ENCODE measurements at places on chromosomes 4 and X.

- DNase-seq, result no peak
Measured at GRCh38 chrX:44954562-44954961, 81.6 kb downstream of the KDM6A start.

DNA sequence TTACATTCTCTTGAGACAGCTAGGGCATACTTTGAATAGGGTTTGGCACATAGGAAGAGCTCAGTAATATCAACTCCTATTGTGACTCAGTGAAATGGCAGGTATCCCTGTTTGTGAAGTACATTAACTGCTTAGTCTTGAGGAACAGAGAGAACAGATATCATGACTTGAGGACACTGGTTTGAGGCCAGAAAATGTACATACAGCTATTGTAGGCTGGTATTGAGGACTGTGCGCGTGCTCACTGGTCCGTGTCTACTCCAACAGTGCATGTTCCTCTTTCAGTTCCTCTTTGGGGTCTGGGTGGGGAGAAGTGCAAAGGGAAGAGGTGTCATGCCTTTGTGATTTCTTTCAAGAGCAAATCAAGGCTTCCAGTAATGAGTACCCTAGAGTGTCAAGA is 34.6 kb upstream of the TBC1D9 start:
- DNase-seq, result no peak

DNA sequence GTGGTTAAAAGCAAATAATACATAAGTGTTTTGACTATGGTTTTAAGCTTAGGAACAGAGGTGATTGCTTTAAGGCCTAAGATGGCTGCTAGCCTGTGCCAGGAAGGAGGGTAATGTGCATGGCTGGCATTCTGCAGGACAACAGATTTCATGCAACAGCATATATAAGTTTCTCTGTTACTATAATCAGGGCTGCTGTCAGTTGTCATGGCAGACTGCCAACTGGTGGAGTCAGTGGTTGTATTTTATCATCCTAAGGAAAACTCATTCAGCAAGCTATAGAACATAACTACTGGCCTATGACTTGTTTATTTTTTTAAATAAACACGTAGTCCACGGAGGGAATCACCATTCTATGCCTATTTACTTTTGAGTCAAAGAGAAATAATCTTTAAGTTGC is 77.7 kb upstream of the DCAF8L1 start:
- DNase-seq, result no peak

DNA sequence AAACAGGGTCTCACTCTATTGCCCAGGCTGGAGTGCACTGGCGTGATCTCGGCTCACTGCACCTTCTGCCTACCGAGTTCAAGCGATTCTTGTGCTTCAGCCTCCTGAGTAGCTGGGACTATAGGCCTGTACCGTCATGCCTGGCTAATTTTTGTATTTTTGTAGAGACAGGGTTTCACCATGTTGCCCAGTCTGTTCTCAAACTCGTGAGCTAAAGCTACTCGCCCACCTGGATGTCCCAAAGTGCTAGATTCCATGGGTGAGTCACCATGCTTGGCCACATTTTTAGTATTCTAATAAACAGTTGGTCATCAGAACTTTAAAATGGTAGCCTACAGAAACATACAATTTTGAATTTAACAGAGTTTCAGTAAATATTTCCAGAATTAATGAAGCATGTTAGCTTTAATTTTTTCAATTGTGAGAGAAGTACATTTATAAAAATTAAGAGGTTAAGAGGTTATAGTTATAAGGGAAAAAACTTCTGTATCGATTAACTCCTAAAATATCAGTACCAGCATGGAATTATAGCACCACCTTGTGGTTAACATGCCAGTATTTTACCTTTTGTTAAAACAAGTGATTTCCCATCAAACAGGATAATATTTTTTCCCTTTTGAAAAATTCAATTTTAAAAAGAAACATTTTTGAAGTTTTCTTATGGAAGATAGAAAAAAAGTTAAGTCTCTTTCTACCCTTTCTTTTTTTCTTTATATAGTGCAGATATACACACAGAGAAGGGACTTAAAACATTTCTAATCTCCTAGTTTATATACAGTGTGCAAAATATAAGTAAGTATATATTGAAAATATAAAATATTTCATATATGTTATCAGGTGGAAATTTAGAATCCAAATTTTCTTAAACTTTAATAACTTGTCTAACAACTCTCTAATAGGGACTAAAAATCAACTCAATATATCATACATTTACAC is 35.4 kb downstream of the CEP44 start:
- no peak for DNase-seq

- DNase-seq, result no peak
Measured at GRCh38 chrX:101191217-101191750, 28.3 kb upstream of the DRP2 start.

- DNase-seq, result no peak
Measured at GRCh38 chrX:152866386-152866785, 31.5 kb upstream of the ZNF185 start.

GRCh38 chrX:154607370-154607769 is 11.7 kb downstream of the CTAG1B start:
- DNase-seq, result peak; percentile 11

- no peak for DNase-seq
Measured at GRCh38 chr4:73609706-73610105, 10.5 kb downstream of the RASSF6 start.

GRCh38 chr4:26298198-26298947 is 22.4 kb upstream of the RBPJ start:
- no peak for DNase-seq

- DNase-seq, result no peak
Measured at GRCh38 chr4:26731351-26732035, 129.1 kb upstream of the STIM2 start.

DNA sequence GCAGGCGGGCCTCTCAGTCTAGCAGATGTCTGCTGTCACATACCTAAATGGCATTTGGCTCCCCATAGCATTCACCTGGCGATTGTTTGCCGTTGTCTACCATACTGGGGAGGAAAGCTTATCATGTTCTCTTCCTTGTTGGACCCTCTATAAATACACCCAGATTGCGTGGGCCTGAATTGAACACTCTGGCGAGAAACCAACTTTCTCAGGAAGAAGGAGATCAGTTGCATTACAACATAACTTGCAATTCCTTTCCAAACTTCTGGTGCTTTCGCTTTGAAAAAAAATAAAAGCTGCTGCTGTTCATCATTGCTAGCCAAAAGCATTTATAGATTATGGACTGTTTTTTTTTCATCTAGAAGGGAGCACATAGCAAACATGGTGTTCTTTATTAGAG is 230.0 kb upstream of the GPC4 start:
- no peak for DNase-seq

DNA sequence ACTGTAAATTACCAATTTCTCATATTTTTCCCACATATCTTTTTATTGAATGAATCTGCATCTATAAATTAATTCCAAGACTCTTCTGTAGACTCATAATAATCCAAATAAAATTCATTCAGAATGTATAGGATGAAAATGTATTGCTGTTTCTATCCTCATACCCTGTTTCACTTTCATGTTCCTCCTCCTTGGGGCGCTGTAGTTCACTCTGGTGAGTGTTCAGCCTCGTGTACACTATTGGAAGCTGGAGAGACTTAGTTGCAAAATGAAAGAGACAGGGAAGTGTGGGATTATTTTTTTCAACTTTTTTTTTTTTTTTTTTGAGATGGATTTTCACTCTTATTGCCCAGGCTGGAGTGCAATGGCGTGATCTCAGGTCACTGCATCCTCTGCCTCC is 296.1 kb downstream of the TLL1 start:
- no peak for DNase-seq

DNA sequence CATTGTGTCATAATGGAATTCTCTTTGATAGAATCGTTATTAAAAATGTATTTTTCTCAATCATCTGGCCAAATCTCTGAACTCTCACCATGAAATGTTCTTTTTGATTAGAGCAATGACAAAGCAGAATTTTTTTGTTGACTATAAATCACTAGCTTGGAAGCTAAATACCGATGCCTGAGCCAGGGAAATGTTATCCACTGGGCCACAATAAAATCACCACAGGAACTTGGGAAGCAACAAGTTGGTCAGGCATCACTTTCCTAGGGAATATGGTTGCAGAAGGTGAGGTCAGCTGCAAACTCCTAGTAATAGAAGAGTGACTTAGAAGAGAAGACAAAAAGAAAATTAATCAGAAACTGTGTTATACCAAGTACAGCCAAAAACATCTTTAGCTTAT is 60.6 kb upstream of the CFAP47 start:
- DNase-seq, result no peak

DNA sequence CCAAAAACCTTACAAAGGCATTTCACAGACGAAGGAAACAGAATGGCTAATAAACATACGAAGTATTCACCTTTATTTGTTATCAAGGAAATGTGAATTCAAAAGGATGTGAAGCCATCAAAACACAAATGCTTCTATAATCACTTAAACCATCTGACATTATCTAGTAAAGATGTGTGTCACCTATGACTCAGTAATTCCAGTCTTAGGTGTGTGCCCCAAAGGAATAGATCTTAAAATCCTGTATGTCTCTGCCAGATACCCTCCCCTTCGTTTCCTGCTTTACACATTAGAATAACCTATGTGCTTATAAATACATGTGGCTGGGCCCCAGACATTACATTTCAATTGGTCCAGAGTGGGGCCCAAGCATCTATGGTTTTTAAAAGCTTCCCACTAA is 41.8 kb upstream of the CEP135 start:
- DNase-seq, result no peak

DNA sequence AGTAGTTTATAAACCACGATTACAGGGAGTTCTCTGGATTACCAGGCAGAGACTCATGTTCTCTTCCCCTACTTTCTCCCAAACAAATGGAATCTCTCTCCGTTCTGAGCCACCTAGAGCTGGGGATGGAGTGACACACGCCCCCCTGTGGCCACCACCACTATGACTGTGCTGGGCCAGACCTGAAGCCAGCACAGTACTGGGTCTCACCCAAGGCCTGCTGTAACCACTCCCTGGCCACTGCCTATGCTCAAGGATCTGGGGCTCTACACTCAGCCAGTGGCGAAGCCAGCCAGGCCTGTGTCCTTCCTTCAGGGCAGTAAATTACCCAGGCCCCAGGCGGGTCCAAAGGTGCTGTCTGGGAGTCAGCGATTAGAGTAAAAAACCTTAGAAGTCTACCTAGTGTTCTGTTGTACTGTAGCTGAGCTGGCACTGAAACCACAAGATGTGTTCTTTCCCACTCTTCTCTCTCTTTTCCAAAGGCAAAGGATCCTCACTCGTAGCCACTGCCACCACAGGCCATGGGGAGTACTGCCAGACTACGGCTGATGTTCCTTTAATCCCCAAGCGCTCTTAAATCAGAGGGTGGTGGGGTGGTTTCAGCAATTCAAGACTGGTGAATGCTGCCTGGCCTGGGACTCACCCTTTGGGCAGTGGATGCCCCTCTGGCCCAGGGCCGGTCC is 412.2 kb upstream of the ARX start:
- no peak for DNase-seq

All from ascending aorta (tissue), 2 donors.